ENCODE measurements at places on chromosomes 11 and 22.

DNA sequence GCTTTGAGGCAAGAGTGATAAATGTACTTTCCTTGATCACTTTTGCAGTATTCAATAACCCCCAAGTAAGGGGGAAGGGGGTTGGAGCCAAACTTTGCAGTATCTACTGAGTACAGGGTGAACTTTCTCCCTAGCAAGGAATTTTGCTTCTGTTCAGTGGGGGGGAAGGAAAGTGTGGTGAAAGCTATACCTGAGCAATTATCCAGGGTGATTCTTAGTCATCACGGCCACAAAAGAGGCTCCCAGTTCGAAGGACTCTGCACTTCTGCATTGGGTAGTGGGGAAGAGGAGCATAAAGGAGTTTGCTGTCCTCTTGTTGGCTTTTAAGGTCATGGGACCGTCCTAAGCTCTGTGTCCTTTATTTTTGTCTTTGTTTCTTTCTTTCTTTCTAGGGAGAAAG is 346.5 kb upstream of the SYN3 start:
- no peak for DNase-seq

DNA sequence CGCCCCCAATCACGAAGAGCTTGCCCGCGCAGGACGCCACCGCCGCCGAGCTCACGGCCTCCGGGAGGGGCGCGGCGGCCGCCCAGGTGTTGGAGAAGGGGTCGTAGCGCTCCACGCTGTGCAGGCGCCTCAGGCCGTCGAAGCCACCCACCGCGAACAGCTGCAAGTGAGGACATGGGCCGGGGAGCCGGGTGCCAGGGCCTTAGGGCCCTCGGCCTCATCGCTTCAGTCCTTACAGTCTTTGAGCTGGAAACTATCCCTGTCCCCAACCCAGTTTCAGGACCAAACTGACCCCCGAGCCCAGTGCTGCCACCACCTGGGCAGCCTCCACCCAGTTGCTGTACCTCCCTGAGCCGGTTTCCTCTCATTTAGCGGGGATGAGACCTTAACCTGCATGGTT is 7.6 kb downstream of the KLHL35 start:
- no peak for DNase-seq

- DNase-seq, result peak; percentile 39
Observed at GRCh38 chr11:47373876-47374719, 4.2 kb downstream of the SPI1 start.

GRCh38 chr11:114076921-114077331 is 17.4 kb downstream of the ZBTB16 start:
- peak; percentile 72 for DNase-seq

DNA sequence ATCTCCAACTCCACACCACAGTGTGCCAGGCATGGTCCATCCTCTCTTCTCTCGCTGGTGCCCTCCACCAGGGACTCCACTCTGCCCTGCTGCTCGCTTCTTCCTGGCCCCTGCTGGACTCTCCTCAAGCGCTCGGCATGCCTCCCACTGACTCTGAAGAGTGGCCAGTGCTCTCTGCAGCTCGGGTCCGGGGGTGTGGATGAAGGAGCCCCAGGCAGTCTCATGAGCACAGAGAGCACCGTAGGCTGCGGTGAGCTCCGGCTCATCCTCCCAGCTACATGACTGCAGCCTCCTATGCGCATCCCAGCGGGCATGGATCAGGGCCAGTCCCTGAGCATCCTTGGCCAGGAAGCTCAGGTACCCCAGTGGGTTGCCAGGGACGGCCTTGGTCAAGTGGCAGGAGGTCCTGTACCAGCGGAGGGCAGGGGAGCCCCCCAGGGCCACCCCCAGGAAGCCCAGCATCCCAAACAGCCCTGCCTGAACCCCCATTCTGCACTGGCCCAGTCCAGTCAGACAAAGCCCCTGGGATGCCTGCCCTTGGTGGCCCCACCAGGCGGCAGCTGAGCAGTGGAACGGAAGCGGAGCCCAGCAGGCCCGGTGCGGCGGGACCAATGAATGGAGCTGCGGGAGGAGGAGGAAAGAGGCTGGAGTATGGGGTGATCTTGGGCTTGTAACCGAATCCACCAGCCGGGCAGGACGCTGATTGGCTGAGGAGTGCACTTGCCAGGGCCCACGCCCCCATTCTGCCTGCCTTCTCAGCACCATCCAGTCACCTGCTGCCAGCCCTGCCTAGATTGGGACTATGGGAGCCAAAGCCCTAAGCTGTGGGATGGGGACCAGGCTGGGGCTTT is at the start of gene PLA2G3:
PLA2G3 (minus strand) TSS at position 643 of the 851 bp plus-strand sequence; CDS start at position 489, 154 bp downstream.
- peak; percentile 71 for DNase-seq

GRCh38 chr11:3022300-3022967 is 30.3 kb upstream of the NAP1L4 start:
- no peak for DNase-seq

- no peak for DNase-seq
Observed at GRCh38 chr22:37086184-37086583, 23.3 kb downstream of the TMPRSS6 start.

DNA sequence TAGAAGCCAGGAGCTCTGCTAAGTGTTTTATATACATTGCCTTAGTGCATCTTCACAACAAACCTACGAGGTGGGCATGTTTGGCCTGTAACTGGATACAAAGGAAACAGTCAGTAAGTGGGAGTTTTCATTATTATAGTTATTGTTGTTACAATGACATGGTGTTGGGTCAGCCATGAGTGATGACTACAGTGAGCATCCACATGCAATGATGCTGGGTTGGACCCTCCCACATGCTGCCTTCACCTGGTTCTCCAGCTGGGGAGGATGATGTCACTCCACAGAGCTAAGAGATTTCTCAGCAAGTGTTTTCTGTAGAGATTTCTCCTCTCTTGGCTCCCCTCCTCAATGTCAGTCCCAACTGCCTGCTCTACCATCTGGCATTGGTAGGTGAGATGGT is 59.3 kb downstream of the EHF start:
- DNase-seq, result no peak

DNA sequence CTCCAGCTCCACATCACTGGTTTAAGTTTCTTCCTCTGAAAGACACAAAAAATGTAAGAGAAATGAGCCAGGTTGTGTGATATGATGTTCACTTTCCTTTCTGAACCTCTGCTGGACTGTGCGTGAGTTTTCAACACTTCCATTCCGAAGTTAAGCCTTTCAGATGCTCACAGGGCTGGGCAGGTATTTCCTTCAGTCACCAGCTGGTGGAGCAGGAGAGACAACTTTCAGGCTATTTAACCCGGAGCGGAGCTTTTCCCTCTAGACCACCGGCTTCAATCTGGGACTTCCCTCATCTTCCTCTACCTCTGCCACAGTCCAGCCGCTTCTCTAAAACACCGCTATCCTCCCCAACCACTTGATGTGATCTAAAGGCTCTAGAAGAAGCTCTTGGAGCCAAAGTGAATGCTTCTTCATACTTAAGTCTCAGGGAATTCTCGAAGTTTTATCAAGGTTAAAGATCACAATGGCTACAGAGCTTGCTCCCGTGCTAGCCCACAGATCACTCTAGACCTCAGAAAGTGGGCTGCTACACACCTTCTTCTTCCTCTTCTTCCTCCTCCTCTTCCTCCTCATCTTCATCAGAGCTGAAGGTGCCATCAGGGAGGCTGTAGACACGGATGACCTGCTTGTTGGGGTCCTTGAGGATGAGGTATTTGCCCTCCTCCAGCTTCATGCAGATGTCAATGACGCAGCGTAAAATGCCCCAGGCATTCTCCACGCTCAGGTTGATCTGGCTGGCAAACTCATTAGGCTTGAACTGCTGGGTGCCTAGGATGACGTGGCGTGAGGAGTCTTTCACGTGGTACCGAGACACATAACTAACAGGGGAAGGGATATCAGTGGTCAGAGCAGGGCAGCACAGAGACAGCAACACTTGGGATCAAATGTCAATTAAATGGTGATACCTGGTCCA is 4.4 kb upstream of the FOXRED2 start:
- DNase-seq, result no peak

DNA sequence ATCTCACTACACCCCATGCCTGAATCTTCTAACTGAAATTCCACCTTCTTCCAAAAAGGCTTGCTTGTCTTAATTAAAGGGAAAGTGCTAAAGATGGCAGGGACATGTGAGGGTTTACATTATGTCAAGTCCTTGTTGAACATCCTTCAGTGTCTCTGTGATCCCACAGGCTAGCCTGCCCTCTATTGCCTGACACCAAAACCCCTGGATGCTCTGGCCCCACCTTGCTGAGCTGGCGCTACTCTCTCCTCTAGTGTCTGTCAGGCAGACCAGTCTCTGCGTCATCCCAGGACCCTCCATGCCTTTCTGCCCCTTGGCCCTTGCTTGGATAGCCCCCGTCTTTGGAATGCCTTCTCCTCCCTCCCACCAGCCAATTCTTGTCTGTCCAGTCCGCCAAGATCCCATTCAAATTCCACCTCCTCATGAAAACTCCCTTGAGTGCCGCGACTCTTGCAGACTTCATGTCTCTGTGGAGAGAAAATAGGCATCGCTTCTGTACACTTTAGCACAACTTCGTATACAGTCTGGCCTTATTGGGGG is 69.3 kb downstream of the PKNOX2 start:
- DNase-seq, result no peak

DNA sequence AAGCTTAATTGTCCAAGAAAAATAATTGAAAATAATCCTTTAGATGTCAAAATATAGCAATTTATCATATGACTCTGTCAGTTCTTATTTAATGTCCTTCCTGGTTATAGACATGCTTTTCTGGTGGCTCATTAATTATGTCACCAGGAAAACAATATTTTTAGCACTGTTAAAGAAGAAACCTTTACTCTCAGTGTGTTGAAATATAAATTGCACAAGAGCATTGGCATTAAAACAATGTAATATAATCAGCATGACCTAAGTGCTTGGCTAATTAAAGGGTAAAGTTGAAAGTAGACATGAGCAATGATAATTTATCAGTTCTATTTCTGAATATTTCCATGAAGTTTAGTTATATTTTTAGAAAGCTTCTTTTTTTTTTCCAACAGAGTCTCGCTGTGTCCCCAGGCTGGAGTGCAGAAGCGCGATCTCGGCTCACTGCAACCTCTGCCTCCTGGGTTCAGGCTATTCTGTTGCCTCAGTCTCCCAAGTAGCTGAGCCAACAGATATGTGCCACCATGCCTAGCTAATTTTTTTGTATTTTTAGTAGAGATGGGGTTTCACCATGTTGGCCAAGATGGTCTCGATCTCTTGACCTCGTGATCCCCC is 232.3 kb downstream of the JRKL start:
- DNase-seq, result no peak

- DNase-seq, result no peak
Observed at GRCh38 chr22:23527971-23528740, 51.9 kb downstream of the IGLL1 start.

- no peak for DNase-seq
Observed at GRCh38 chr11:32213223-32213622, 122.3 kb downstream of the RCN1 start.

DNA sequence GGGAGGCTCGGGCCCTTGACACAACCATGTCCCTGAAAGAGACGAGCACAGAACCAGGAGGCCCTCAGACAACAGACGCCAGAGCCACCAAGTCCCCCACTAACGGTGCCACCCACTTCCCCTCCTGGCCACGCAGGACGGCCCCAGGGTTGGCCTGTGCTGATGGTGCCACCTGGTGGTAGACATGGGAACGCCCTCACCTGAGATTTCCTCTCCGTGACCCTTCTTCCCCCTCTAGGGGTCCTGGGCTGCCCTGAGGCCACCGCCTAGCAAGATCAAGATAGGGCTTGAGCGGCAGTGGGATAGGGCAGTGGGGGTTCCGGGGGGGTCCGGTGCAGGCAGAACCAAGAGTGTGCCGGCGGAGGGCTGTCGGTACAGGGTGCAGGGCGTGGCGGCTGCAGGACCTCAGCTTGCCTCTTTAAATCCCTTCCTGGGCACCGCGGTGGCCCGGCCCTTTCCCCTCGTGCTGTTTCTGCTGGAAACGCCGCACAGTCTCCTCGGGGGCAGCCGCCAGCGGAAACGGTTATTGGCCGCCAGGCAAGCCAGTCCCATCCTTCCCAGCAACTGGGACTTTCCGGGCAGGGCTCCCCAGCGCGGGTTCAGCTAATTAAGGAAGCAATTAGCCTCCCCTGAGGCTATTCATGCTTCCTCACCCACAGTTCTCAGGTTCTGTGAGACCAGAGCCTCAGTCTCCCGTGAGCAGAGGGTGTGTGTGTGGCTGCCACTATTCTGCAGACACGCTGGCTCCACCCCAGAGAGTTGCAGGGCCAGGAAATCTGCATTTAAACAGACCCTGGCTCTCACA is 5.5 kb upstream of the NFAM1 start:
- DNase-seq, result peak; percentile 71

- DNase-seq, result no peak
Observed at GRCh38 chr11:127902382-127902781, 685.0 kb downstream of the ETS1 start.

DNA sequence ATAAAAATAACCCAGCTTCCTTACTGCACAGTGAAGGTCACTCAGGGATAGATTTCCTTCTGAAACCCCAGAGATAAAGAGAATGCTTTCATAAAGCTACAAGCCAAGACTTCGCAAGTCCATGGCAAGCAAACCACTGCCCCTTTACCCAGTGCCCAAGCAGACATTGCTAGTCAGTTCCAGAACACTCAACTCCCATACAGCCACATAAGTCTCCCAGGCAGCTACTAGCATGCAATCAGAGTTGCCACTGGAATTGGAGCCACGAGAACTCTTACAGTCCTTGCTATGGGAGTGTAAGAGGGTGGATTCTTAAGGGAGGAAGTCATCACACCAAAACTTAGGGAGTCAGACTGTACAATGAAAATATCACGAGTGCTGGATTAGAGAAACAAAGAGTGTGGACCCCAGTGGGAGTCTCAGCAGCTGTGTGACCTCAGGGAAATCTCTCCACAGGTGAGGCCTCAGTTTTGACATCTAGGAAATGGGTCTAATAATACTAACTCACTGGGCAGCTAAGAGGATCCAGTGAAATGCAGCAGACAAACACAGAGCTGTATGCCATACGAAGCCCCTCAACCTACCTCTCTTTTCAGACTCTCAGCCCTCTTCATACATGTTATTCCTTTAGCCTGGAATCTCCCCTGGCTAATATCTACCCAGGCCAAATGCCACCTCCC is 526.6 kb downstream of the MN1 start:
- no peak for DNase-seq

DNA sequence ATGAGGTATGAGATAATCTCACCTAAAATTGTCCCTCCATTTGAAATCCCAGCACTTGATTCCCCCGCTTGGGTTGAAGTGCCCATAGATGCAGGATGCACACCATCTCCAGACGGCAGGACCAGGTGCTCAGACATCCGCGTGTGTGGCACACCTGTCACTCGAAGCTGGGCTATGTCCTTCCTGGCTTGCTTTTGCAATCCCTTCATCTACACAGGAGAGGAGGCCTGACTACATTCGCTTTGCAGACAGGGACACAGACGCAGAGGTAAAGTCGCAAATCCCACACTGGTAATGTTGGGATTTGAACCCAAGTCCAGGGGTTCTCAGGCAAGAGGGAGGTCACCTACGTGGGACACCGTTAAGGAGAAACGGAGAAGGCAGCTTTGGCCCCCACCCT is 7.2 kb upstream of the CYTH4 start:
- no peak for DNase-seq

- no peak for DNase-seq
Observed at GRCh38 chr11:360326-361280, 8.7 kb upstream of the B4GALNT4 start.

Measured in NCI-H1092 (cell line).